ENCODE measurements at places on chromosomes 12 and 14.

GRCh38 chr14:46279776-46280175, 371.8 kb downstream of the RPL10L start:
- DNase-seq, result no peak

- DNase-seq, result no peak
Measured at GRCh38 chr12:108457734-108458361, 57.2 kb upstream of the FICD start.

- DNase-seq, result no peak
Measured at GRCh38 chr12:2959505-2960389, 550 bp downstream of the TEAD4 start.

DNA sequence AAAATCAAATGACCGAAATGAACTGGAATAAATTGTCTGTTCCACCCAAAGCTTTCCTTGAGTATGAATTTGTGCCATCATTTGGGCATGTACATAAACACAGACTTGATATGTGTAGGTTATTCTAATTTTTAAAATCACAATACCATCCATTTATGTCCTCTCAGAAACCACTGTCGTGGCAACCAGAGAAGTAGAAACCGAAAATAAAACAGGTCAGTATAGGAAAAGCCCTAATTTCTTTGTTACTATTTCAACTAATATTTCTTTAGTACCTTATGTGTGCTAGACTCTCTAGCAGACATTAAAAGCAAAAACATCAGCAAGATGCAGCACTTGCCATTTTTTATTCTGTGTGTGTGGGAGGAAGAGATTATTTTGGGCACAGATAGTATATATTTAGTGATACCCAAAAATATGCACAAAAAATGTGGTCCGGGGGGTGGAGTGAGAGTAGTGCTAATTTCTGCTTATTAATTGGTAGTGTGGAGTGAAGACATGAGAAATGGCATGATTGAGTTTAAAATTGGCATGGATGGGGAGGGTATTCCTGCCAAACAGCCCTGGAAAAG, 130.8 kb upstream of the CNTN1 start:
- DNase-seq, result no peak

GRCh38 chr14:60648249-60648933, 886 bp downstream of the SIX1 start:
- DNase-seq, result no peak

- DNase-seq, result no peak
Measured at GRCh38 chr12:122081697-122082221, 3.2 kb downstream of the MLXIP start.

- DNase-seq, result no peak
Measured at GRCh38 chr14:98226411-98226810, 1045.6 kb downstream of the BCL11B start.

- no peak for DNase-seq
Measured at GRCh38 chr14:80669426-80669825, 272.1 kb downstream of the CEP128 start.

GRCh38 chr12:9702255-9702654, 30.6 kb downstream of the CLECL1 start:
- no peak for DNase-seq

DNA sequence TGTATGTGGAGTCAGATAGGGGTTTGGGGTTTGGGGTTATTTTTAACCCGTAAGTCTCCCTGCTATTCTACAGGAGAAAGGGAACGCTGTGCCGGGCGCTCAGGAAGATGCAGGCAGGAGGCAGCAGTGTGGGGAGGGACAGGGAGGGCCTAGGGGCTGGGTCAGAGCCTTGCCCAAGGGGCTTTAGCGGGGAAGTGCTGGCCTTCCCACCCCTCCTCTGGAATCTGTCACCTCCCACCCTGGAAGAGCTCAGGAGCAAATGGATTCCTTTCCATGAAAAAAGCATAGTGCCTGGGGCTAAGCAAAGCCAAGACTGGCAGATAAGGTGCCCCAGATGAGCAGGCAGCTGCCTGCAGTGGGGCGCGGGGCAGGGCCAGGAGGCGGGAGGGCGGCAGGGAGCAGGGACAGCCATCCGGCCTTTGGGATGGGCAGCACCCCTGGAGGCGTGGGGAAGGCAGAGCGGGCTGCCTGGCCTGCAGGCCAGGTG, 7.3 kb upstream of the INF2 start:
- no peak for DNase-seq

DNA sequence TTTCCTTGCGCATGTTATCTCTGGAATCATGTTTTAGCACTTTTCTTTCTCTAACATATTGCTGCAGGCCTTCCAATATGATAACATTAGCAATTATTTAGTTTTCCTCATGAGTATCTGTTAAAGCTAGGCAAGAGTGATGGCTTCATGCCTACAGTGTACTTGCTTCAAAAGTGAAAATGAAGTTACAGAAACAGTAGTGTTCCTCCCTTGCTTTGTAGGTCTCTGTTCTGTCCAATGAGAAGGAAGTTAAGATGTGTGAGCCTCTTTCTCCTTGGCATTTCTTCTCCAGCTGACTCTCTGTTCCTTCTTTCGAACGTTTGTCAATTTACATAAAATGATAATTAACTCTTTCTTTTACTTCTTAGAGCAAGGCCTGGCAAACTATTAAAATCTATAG, 22.2 kb downstream of the LRRIQ1 start:
- DNase-seq, result no peak

GRCh38 chr14:29671034-29671433, 256.6 kb downstream of the PRKD1 start:
- DNase-seq, result no peak

GRCh38 chr12:87427770-87428169, 601.4 kb downstream of the C12orf50 start:
- DNase-seq, result no peak

DNA sequence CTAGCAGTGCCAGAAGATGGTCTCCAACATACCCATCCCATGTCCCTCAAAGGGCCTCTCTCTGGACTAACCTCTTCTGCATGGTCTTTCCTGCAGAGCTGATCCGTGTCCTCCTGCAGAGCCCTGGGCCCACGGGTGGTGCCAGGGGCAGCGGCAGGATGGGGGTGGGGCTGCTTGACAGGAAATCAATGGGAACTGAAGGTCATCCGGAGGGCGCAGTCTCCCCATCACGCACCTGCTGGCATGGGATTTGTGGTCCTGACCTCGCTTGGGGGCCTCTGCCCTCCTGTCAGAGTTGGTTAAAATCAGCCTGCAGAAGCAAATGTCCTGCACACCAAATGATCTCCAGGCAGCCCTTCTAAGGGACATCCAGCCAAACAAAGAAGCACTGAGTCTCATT, 110.2 kb downstream of the DPF3 start:
- DNase-seq, result no peak

- DNase-seq, result no peak
Measured at GRCh38 chr12:95608252-95609033, 57.2 kb upstream of the USP44 start.

Measured in activated B cell treated with CpG ODN at 0.5 μM for 24 hours (primary cell).